Fibroblast of upper back skin (primary cell): ENCODE measurements at places on chromosomes 4 and X.
A peak's percentile ranks its signal among the peaks of the same experiment; 100 is the strongest.

GRCh38 chr4:150072906-150073714 lies 5.1 kb upstream of the DCLK2 start:
- peak; percentile 97 for DNase-seq

DNA sequence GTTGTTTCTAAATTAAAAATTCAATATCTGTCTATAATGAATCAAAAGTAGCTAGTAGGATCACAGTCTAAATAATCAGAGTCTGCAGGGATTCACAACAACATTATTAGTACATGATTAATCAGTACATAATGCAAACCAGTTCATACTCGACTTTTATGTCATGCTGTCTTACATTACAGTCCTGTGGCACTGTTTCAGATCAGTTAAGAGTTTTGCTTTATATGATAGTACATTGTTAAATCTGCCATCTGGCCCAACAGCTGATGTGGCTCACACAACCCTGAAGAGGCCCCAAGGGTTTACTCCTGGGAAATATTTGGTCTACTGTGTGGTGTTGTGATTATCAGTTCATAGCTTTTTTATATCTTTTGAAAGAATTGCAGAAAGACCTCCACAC lies 247.1 kb upstream of the ETNPPL start:
- DNase-seq, result peak; percentile 88

DNA sequence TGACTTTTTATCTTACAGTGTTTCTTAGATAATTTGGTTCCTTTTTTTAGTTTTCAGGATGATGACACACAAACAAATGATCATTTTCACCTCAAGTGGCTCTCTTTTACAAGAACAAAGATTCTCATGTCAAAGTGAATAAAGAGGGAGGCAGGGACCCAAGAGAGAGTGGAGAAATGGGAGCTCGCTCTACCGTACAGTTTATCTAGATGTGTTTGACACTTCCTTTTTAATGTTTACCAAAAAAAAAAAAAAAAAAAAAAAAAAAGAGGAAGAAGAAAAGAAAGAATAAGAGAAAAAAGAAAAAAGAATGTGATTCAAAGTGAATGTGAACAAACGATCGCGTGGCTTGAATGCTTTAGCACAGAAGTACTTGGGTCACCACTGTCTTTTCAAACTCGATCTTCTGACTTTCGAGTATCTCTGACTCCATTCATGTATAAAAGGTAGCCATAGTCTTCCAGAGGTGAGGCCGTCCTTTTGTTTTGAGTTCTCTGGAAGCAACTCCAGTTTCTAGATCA lies 75.6 kb upstream of the GRXCR1 start:
- no peak for DNase-seq

- no peak for DNase-seq
These were observed 649.1 kb downstream of the GRID2 start for GRCh38 chr4:92952897-92953296.

DNA sequence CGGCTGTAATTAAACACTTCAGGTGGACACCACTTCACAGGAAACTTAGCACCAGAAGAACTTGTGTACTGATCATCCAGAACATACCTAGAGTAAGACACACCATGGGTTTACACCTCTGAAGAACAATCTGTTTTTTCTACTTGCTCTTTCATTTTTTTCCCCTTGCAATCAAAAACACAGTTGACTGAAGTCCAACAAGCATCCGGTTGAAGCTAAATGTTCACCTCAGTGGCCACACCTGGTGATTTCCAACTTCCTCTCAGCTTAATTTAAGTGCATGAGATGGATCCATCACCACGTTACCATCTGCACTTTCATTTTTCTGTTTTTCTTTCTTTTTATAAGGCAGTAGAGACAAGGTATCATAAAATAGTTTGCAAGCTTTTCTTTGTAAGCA lies 4.9 kb upstream of the TXK start:
- no peak for DNase-seq

- peak; percentile 69 for DNase-seq
These were observed 109.7 kb downstream of the ELOVL6 start for GRCh38 chr4:110088670-110089069.

- no peak for DNase-seq
These were observed 154.3 kb upstream of the EOLA2 start for GRCh38 chrX:150092549-150092948.

GRCh38 chrX:14476205-14476604 lies 53.1 kb upstream of the GLRA2 start:
- DNase-seq, result peak; percentile 53

- DNase-seq, result peak; percentile 45
These were observed 328.3 kb upstream of the RPS6KA3 start for GRCh38 chrX:20594985-20595384.

- no peak for DNase-seq
These were observed 25.6 kb upstream of the SMIM10L2A start for GRCh38 chrX:135396109-135396508.

DNA sequence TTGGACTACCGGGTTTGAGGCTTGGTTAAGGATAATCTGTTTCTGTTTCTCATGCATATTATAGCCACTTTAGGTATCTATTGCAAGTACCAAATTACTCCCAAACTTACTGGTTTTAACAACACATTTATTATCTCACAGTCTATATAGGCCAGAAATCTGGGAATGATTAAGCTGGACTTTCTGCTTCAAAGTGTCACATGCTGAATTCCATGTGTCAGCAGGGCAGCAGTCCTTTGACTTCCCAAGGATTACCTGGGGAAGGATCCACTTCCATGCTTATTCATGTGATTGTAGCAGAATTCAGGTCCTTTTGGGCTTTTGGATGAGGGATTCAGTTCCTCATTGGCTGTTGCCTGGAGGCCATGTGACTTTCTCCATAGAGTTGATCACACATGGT lies 349.0 kb upstream of the TRAM1L1 start:
- no peak for DNase-seq

DNA sequence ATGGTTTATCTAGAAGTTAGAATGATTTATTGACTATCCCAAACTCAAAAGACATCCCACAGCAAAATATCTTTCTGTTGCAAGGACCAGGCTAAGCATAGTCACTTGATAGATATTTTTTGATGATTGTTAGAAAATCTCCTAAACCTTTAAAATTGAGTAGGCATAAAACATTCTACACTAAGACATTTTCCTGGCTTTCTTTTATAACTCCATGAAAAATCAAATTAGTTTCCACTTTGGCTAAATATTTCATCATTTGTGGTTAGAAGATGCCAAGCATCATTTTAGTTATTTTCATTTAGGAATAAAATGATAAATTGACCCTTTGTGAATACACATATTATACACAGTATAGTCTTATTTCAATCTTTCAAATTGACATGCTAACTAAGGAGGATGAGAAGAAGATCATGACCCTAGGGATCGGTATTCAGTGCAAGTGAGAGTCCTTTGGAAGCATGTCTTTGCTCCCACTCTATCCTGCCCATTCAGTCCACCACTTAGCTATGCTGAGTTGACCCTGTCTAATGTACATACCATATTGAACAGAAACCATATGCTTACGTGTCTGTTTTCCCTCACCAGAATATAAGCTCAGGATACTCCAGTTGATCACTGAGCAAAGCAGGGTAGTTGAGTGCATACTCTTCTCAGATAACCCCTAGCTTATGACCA lies 136.6 kb upstream of the OTUD4 start:
- DNase-seq, result peak; percentile 73

DNA sequence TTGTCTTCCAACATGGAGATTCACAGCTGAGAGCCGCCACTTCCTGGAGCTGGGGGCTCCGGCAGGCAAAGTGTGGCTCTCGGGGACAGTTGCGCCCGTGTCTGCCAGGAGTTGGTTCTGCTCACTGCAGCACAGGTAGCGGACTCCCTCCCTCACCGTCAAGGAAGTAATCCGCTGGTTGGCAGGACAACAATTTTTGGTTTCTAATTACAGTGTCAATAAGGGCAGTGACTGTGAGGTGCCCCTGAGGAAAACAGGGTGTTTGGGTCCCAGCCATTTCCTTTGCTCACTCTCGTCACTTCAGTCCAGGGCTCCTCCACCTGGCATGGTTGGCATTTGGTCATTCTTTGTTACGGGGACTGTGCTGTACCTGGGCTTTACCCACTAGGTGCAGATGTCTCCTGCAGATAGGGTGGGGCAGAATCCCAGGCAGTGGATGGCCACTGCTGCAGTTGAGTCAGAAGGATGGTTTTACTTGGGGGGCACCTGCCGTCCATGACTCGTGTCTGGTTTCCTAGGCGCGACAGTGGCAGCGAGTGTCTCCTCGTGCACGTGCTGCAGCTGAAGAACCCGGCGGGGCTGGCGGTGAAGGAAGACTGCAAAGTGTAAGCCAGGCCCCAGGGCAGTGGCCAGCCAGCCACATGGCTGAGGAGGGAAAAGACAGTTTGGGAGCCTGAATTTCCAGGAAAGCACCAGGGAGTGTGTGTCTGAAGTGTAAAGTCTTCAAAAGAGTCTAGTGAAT lies 32.1 kb upstream of the CLCN4 start:
- no peak for DNase-seq

GRCh38 chrX:151631822-151632221 lies 63.4 kb upstream of the PRRG3 start:
- no peak for DNase-seq

DNA sequence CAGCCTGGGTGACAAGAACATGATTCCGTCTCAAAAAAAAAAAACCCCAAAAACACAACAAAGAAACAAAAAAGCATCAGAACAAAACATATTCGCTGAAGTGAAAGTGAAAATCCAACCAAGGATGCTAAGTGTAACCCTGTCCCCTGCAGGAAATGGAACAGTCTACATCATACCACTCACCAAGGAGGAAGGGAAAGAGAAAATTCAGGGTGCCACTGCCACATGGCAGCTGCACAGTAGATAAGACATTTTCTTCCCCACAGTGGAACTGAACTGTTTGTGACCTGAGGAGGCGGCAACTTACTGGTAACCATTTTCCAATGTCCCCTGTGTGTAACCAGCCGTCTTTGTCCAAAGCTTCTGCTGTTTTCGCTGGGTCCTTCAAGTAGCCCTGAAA lies 28.2 kb upstream of the CENPU start:
- DNase-seq, result no peak

- DNase-seq, result no peak
These were observed 155.3 kb upstream of the HAND2 start for GRCh38 chr4:173685165-173685830.

DNA sequence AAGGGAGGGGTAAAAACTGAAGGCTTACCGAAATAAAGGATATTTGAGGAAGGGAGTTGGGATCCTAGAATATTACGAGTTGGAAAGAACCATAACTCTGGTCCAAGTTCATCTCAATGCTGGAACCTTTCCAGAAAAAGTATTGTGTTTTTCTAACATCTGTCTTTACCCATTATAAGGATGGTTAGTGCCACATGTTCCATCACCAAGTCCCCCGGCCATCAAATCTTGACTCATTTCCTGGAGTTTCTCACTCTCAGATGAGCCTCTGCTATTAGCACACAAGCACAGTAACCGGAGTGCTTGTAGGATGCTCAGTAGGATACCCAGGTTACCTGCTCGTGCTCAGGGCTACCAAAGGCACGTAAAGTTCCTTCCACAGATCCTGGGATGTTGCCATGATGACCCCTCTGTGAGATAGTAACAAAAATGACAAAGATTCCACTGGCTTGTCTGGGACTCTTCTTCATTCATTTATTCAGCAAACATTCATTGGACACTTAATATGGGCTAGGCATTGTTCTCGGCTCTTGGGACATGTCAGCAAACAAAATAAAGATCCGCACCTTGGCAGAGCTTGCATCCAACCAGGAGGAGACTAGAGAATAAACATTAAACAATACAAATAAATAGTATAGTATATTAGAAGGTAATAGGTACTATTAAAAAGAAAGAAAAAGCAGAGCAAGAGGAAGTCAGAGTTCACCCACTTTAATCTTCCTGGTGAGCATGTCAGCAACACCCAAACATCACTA lies 36.3 kb downstream of the PKD2 start:
- no peak for DNase-seq

DNA sequence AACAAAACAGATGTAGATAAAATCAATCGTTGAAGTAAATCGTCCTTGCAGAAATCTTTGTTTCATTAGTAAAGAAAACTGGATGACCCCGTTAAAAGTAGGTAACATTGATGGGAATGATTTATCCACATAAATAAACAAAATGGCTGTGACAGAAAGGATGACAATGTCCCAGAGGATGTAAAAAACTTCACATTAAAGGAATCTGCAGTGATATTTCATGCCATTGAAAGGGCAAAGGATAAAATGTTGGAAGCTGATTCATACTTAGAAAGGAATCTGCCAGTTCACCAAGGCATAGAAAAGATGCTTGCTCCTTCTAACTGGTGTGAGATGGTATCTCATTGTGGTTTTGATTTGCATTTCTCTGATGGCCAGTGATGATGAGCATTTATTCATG lies 24.2 kb upstream of the EPGN start:
- peak; percentile 68 for DNase-seq

- no peak for DNase-seq
These were observed 85.1 kb upstream of the AP1S2 start for GRCh38 chrX:15939737-15940136.

GRCh38 chrX:105803891-105804290 lies 18.4 kb upstream of the NRK start:
- no peak for DNase-seq

DNA sequence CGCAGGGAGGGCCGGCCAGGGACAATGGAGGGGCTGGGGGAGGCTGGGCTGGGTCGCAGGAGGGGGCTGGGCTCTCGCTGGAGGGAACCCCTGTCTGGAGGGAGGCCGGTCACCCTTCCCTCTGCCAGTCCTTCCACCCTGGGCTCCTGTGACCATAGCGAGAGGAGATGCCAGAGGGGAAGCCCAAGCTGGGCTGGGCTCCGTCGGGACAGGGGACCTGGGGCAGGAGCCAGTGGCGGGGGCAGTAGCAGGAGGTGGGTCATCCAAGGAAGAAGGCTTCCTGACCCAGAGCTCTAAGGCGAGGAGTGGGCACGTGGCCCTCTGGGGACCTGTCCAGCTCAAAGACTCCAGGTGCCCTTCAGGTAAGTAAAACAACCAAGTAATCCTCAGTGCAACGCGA lies 16.9 kb downstream of the CTAG1B start:
- no peak for DNase-seq

DNA sequence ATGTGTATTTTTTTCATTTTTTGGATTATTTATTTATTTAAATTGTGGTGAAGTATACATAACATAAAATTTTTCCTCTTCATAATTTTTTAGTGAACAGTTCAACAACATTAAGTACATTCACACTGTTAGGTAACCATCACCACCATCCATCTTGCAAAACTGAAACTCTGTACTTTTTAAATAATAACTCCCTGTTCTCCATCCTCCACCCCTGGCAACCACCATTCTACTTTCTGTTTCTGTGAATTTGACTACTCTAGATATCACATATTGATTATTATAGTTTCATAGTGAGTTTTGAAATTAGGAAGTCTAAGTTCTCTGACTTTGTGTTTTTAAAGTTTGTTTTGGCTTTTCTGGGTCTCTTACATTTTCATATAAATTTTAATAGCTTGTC lies 89.3 kb upstream of the STX18 start:
- DNase-seq, result no peak

DNA sequence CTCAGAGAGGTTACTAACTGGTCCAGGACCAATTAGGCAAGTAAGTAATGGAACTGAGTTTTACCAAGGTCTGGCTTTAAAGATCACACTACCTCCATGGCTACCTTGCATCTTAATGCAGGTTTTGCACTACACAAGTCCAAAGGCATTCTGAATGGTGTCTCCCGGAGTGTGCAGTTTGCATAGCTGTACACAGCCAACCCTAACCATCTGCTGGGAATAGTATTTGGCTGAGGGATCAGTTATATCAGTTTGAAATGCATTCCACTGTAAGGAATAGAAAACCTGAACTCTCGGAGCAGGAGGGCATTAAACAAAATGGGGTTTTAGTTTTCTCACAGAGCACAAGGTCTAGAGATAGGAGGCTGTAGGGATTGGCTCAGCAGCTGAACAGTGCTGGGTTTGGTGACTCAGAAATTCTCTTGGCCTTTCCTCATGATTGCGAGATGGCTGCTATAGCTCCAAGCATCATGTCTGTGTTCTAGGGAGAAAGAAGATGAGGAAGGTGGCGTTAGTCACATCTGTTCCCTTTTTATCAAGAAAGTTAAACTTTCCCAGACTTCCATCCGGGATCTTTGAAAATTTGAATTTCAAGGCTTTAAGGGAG lies 177.1 kb downstream of the NHS start:
- peak; percentile 47 for DNase-seq
